ENCODE measurements at places on chromosomes 6 and 20.

DNA sequence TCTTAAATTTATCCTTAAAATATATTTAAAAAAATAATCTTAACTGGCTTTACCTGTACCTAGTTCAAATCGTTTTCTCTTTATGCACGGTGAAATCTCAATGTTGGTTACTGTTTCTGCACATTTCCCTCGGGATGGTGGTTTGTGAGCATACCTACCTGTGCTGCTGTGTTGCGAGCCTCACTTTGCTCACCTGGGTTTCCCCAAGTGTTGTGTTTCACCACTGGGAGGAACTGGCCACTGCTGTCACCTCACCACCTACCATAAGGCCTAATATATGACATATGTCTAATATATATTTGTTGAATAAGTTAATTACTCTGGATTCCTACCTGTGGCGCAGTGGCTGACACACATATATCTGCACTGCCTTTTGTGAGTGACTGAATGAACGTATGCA lies 493.5 kb upstream of the FLRT3 start:
- no peak for DNase-seq

GRCh38 chr20:431012-431904 lies 23.2 kb downstream of the RBCK1 start:
- DNase-seq: peak; percentile 75

GRCh38 chr6:157460182-157460999 lies 79.4 kb downstream of the ZDHHC14 start:
- DNase-seq: peak; percentile 19

DNA sequence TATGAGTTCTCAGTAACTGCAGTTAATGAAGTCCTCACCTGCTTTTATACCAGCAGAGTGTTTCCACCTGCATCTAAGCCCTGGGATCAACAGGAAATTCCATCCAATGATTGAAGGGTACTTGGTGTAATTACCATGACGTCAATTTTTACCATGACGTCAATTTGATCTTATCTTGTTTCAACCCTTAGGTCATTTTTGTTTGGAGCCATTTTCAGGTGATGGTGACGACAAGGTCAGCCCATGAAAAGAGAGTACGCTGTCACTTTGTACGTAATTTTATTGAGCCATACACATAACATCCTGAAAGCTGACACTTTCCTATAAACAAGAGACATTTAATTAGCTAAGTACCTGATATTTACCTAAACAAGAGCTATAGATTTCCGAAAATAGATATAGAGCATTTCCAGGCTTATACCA lies at the start of gene CGA:
CGA (minus strand) TSS at position 20 of the 423 bp plus-strand sequence. CDS start 6,906 bp downstream, outside the sequence.
- DNase-seq: no peak

DNA sequence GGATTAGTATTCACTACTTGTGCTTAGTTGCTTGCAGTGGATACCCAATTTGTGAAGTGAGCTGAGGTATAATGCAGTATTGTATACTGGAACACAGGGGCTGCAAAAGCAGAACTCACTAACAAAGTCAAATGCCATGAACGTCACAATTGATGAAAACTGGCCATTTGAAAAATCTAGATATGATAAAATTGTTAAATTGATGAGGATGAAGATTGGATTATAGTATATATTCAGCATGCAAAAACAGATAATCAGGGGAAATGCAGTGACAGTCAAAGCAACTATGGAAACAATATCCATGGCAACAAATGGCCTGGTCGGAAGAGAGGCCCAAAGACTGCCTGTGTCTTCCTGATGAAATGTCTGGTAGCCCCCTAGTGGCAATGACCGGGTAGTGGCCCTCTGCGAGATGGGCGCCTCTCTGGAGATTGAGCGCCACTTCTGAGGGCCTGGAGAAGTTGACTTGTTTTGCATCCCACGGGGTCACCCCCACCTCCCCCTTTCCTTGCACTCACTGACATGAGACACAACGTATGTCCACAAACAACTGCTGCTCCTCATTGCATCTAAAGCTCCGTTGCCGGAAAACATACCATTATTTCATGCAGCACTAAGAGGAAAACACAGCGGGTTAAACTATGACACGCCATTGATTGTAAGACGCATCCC lies 43.6 kb downstream of the C6orf15 start:
- peak; percentile 77 for DNase-seq

GRCh38 chr6:149014631-149015534 lies 268.1 kb downstream of the UST start:
- DNase-seq: no peak

DNA sequence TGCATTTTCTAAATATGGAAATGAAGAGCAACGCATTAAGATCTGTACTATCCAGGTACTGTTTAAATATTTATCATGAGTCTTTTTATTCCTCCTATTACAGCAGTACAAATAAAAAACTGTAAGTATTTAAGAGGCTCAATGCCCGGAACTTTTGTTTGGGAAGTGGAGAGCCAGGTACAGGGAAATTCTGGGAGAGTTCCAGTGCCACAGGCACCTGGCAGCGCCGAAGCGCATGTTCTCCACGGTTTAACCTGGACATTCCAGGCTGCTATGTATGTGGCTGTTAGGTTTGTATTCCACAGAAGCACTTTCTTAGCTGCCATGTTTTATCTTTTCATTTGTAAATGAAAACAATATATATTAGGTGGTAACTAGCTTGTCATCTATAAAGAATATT lies 81.7 kb downstream of the PREP start:
- no peak for DNase-seq

GRCh38 chr6:34070315-34071135 lies 75.4 kb downstream of the GRM4 start:
- DNase-seq: no peak

GRCh38 chr20:47789081-47789763 lies 3.9 kb upstream of the SULF2 start:
- DNase-seq: no peak

- no peak for DNase-seq
These were observed 69.7 kb upstream of the ADTRP start for GRCh38 chr6:11848346-11848651.

GRCh38 chr6:146957181-146958093 lies 246.8 kb upstream of the STXBP5 start:
- DNase-seq: no peak

- DNase-seq: no peak
These were observed 210.9 kb upstream of the TBX18 start for GRCh38 chr6:84975316-84975715.

DNA sequence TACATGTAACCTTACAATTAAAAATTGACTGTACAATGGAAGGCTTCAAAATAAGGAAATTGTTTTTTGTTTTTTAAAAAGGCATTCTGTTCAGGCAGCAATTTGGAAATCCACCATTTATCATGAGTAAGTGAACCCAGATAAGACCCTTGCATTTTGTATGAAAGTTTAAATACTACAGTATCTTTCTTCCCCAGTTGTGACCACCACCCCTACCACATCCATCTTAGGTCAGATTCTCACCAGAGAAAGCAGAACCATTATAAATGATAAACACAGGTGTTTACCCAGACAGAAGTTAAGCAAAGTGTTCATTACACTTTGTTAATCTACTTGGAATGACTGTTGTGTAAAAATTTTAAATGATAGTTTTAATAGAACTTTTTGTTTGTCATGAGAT lies 20.2 kb downstream of the SENP6 start:
- DNase-seq: no peak

- DNase-seq: no peak
These were observed 46.7 kb downstream of the TIAM2 start for GRCh38 chr6:155041741-155042279.

DNA sequence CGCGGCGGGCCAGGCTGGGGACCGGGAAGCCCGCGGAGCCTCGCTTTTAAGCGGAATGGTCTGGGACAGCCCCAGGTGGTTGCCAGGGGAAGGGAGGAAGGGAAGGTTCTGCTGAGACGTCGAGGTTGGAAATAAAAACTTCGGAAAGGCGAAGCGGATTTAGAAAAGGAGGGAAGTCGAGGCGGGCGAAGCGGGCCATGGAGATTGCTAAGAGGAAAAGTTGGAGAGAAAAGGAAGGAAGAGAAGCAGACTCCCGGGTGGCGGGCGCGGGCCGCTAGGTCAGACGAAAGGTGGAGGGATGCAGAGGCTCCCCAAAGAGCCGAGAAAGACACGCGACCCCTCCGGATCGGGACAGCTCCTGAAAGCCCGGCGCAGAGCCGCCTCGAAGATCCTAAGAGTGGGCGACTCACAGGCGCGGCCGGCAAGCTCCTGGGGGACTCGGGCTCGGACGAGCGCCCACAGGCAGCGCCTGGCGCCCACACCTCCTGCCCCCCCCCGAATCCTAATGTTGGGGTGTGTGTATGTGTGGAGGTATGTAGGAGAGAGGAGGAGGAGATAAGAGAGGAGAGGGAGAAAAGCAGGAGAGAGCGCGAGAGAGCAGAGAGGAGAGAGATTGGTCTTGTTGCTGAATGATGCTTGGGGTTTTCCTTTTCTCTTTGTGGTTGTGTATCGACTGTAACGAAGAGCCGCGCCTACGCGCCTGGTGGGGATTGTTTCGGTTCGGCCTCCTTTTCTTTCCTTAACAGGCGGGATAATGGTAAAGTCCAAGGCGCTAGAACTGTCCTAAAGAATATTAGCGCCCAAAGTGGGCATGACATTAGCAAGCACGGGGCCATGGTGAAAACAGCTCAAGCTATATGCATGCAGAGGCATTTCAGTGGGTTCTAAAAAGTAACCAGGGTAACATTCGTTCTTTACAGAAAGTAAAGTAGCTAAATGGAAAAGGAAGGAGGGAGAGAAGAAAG lies 1.5 kb downstream of the TFAP2B start:
- no peak for DNase-seq

DNA sequence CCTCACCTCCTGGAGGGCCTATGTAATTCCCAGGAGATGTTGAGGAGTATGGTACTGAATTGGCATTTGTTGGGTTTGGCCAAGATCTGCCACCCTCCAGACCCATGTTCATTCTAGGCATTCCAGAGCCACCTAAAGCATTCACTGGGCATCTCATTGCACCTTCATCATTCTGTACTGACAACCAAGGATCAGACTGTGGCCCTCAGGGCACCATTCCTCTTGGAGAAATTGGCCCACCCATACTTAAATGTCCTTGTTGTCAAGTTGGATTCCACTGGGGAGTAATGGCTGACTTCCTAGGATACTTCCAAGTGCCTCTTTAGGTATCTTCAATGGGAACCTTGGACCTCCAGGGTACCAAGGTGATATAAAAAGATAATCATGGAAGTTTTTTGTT lies 16.8 kb upstream of the IBTK start:
- no peak for DNase-seq

DNA sequence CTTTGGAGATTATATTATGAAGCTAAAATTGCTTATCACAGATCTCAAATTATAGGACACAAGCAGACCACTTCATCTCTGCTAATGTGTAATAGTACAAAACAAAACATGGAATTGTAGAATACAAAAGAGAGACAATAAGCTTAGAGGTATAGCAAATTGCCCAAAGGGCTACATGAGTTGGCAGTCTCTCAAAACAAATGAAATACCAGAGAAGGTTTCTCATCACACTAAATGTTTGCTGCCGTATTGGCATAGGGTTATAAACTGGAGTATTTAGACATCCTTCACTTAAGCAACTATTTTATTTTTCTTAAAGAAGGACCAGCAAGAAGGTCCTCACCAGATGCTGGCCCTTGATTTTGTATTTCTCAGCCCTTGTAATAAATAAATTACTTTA lies 5.9 kb upstream of the EYA4 start:
- DNase-seq: no peak

DNA sequence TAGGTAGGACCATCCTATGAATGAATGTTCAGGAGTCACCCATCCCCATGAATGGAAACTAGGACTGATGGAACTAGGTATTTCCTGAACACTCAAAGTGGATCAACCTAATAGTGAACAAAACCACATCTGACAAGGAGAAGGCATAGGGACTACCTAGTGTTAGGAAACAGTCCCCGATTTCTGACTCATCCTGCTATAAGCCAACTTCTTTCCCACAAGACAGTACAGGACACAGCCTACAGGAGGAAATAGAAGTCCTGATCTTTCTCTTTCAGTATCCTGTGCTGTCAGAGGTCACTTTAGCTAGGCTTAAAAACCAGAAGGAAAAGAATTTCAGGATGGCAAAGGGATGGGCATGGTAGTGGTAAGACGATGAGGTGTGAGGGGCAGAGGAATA lies 19.5 kb upstream of the GMDS start:
- no peak for DNase-seq

DNA sequence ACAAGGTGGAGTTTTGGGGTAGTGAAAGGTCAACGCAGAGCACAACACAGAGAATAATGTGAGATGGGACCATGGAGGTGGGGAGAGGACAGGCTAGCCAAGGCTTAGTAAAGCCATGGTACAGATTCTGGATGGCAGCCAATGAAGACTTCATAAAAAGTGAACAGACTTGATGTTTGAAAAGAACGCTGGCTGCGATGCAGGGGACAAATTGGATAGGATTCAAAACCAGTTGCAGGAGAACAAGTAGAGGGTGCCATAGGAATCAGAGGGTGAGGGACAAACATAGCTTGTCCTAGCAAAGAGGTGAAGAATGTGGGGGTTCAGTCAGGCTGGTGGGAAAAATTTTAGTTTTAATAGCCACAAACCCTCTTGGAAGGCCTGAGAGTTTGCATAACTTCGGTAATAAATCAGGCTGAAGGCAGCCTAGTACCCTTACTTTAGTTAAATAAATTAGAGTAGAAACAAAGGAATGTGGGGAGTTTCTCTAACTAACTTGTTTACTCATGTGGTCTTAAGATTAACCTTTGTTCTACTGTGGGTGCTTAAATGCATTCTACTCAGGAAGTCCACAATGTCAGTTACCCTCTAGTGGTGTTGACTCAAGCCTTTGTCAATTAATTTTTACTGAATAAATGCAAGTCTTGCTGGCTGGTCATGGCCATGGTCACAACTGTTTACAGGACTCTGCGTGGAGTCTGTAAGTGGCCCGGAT lies 216.4 kb downstream of the C6orf118 start:
- no peak for DNase-seq

DNA sequence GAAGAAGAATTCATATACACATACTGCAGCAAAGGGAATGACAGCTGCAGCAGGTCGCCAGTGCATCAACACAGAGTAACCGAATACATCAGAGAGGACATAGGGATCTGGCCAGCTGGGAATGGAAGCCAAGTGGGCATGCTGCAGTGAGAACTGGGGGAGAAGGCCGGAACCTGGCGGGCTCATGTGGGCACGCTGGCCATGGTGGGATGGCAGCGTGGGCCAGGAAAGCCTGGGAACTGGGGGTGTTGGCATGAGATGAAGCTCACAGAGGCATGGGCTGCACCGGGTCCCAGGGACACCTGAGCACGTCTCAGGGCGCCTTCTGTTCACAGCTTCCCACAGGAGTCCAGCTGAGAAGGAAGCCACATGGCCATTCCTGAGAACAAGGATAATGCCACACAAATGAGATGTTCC lies 139.5 kb upstream of the AGPAT4 start:
- DNase-seq: no peak

GRCh38 chr6:106216527-106216926 lies 109.0 kb downstream of the ATG5 start:
- no peak for DNase-seq

- no peak for DNase-seq
These were observed 21.2 kb downstream of the MKKS start for GRCh38 chr20:10412591-10413408.

- DNase-seq: no peak
These were observed 559.4 kb downstream of the COL12A1 start for GRCh38 chr6:74646461-74646860.
